ENCODE measurements at places on chromosomes 13 and 19.

GRCh38 chr19:4624733-4625362 lies 14.5 kb upstream of the TNFAIP8L1 start:
- no peak for DNase-seq

DNA sequence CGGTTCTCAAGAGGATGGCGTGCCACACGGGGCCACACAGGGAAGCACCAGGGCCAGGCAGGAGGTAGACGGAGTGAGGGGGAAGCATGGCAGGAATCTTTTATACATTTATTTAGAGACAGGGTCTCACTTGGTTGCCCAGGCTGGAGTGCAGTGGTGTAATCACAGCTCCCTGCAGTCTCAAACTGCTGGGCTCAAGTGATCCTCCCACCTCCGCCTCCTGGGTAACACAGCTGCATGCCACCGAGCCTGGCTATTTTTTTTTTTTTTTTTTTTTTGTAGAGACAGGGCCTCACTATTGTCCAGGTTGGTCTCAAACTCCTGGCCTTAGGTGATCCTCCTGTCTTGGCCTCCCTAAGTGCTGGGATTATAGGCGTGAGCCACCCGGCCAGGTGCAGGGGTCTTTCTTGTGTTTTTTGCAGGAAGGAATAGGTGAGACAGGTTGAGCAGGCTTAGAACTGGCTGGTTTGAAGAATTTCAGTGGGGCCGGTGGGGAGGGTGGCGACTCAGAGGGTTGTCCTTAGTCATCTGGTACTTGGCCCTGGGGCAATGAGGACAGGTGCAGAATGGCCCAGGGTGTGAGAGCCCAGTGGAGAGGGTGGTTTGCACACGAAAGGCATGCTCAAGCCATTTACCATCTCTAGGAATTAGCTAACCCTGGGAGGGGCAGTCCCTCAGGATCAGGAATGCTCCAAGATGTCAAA lies 7.6 kb downstream of the SSC5D start:
- no peak for DNase-seq

DNA sequence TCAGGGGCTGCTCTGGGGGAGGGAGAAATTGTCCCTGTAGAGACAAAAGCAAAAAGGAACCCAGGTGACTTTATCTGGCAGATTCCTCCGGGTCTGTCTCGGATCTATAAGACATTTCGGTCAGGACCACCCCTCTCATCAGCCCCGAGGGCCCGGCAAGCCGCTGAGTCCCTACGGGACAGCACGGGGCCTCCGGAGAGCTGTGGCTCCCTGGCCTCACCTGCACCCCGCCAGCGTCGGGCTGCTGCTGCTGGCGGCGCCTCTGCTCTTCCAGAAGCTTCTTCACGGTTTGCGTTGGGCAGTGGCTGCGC lies 1.9 kb downstream of the NFKBID start:
- no peak for DNase-seq

GRCh38 chr13:97710797-97711196 lies 242.7 kb upstream of the IPO5 start:
- DNase-seq, result no peak

- DNase-seq, result no peak
Observed at GRCh38 chr19:51938936-51939335, 11.7 kb downstream of the ZNF613 start.

- no peak for DNase-seq
Observed at GRCh38 chr19:12947702-12948611, 2.3 kb downstream of the RAD23A start.

- DNase-seq, result peak; percentile 50
Observed at GRCh38 chr19:19490214-19490968, 25.0 kb downstream of the TSSK6 start.

Measured in caudate nucleus (tissue), 63 donors.